ENCODE measurements at places on chromosomes 16 and 17.

DNA sequence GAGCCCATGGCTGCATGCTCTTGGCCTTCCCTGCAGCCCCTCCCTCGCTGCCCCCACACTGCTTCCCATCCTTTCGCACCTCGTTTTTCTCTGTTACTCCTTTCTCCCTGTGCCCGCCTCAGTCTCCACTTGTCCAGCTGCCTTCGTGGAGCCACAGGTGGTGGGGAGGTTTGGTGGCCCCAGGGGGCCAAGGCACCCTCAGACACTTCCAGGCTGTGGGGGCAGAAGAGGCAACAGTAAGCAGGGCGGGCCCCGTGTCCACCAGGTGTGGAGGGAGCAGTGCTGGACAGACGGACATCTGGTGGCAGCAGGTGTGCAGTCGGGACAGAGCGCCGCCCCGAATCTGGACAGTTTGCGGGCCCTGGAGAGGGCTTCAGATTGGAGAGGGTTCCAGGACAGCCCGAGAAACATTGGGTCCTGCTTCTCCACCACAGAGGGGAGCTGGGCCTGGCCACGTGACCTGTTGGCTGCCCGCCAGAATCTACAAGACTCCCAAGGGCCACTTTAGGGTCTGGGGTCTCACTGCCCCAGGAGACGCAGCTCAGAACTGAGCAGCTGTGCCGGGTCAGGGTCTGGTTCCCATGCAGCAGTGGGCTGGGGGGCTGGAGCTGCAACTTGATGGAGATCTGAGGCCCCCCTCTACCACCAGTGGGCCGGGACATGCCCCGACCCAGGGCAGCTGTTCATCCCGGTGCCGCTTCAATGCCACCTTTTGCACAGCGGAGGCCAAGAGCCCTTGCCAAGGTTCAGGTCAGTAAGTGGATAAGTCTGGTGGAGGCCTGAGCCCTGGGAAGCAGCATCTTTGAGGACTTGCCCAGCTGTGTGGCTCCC lies 22.8 kb downstream of the BAHCC1 start:
- DNase-seq, result no peak

- no peak for DNase-seq
These were observed 278.9 kb upstream of the FOXF1 start for GRCh38 chr16:86231321-86231995.

GRCh38 chr16:84169765-84170310 lies 17.0 kb downstream of the TAF1C start:
- no peak for DNase-seq

- DNase-seq, result no peak
These were observed 35.8 kb downstream of the MRC2 start for GRCh38 chr17:62663304-62663703.

GRCh38 chr17:73717690-73718089 lies 73.4 kb upstream of the SDK2 start:
- no peak for DNase-seq

- no peak for DNase-seq
These were observed 2.6 kb downstream of the ZCCHC14 start for GRCh38 chr16:87490096-87490798.

Measured in activated T-helper 9 cell treated with anti-CD3 and anti-CD28 coated beads, Interleukin-2, amount 50 U/mL, for 16 hours (primary cell).